ENCODE measurements at places on chromosomes 16 and 17.

DNA sequence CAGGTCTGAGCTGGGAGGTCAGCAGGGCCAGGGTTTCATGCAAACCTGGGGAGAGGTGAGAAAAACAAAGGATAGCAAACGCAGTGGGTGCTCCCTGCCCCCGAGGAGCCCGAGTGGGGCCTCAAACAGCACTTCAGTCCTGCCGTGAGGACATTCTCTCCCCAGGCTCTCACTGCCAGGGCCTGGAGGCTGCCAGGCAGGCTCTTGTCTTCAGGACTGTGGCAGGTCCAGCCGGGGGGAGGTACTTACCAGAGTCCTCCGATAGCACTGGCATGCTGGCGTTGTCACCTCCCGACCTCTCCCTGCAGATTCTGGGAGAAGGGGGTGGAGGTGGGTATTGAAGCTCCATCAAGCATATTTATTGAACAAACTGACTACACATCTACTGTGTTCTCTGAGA, 1.3 kb downstream of the MPP3 start:
- DNase-seq: no peak

- no peak for DNase-seq
Measured at GRCh38 chr16:56525236-56525635, 5.4 kb upstream of the BBS2 start.

DNA sequence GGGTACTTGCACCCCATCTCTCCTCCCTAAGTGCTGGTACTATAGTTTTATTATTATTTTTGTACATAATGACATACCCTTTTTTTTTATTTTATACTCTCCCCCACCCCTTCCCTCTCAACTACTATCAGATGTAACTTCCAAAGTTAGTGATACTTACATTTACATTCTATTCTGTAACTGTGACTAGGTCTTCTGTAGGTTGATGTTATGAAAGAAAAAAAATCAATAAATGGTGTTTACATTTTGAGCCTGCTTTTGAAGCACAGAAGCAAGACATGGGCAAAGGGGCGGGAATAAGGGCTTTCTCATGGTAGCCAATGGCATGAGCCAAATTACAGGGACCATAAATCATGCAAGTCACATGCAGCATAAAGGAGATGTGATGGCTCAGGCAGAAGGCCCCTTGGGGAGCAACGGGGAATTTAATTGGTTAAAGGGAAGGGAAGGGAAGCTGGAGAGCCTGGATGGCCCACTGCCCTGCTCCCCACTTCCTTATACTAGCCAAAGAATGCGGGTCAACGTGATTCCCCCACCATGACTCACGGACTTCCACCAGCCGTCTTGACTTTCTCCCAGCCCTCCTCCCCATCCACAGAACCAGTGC, 2.4 kb upstream of the ACSF2 start:
- peak; percentile 68 for DNase-seq

GRCh38 chr16:9123401-9123800, 32.0 kb downstream of the HAPSTR1 start:
- DNase-seq: no peak

GRCh38 chr16:85717393-85718152, 28.8 kb upstream of the GINS2 start:
- peak; percentile 87 for DNase-seq
